ENCODE measurements at places on chromosomes 11 and 22.
A peak's percentile ranks its signal among the peaks of the same experiment; 100 is the strongest.

DNA sequence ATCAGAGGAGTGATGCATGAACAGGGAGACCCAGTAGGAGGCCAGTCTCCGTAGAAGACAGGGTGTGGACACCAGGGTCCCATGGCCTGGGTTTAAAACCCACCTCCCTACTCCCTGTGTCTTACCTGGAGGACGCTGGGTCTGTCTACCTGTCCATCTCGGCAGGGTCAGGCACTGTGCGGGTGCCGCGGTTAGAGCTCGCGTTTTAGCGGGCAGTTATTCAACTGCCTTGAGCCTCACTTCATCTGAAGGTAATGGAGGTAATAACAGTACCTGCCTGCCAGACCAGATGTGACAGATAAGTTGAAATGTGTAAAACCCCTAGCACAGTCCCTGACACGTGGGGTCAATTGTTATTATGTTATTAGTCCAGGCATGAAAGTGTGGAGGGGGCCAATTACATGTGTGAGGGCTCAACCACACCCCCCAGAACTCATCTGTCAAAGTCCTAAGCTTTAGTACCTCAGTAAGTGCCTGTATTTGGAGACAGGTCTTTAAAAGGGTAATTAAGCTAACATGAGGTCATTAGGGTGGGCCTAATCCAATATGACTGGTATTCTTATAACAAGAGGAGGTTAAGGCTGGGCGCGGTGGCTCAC lies 8.1 kb upstream of the UPK3A start:
- DNase-seq: no peak

- DNase-seq: no peak
Observed at GRCh38 chr11:44188643-44189042, 93.2 kb downstream of the EXT2 start.

GRCh38 chr11:13051257-13051656 lies 42.1 kb downstream of the RASSF10 start:
- no peak for DNase-seq

- no peak for DNase-seq
Observed at GRCh38 chr11:112366777-112367176, 106.1 kb upstream of the PLET1 start.

- DNase-seq: no peak
Observed at GRCh38 chr11:43358279-43358800, 380 bp upstream of the TTC17 start.

- no peak for DNase-seq
Observed at GRCh38 chr22:38967451-38968450, 10.3 kb downstream of the APOBEC3A start.

GRCh38 chr11:61694946-61695706 lies 14.9 kb downstream of the DAGLA start:
- no peak for DNase-seq

- DNase-seq: no peak
Observed at GRCh38 chr11:31096191-31096805, 273.2 kb downstream of the DCDC1 start.

DNA sequence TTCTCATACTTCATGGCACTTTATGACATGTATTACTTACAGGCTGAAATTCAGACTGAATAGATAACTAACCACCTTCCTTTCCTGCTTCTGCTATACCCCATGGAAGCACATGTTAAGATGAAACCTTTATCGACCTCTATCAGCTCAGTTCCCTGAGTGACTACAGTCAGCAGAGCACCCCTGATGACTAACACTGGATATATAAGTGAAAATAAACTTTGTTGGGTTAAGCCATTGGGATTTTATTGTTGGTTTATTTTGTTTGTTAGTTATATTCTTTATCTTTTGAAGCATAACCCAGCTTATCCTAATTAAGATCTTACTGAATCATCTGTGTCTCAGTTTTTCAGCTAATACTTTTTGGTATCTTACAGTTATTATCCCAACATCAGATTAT lies 23.0 kb upstream of the MAML2 start:
- no peak for DNase-seq

GRCh38 chr22:48883211-48883960 lies 944.3 kb downstream of the BRD1 start:
- DNase-seq: no peak

GRCh38 chr11:34613015-34613414 lies 7.9 kb upstream of the EHF start:
- DNase-seq: no peak

GRCh38 chr11:83011333-83012167 lies 60.1 kb downstream of the RAB30 start:
- no peak for DNase-seq

DNA sequence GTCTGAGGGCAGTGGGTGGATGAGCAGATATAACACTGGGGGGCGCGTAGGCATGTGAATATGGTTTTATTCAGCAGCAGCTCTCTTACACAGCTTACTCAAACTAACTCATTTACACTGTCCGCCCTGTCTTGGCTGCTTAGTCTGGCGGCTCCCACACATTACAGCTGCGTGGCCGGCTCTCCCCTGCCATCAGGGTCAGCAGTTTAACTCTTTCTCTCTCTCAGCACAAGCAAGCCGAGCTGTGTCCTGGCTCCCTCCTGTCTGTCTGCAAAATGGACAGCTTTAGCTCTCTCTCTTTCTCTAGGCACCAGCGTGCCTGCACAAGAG lies 1310.1 kb upstream of the RAG2 start:
- DNase-seq: no peak

DNA sequence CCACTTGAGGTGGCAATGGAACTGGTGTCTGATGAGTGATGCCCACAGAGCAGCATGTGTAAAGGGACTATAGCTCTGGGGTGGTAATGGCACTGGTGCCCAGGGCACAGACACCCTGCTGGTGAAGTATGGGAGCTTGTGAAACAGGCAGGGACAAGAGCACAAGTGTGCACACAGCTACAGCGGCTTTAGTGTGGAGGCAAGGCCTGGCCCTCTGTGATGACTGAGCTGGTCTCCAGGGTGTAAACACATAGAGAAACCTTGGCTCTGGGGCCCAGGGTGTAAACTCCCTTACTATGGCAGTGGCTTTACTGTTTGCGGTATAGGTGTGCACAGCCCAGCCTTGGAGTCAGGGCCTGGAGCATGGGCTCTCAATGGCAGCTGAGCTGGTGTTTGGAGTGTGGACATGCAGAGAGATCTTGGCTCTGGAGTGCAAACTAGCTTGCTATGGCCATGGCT lies 46.3 kb downstream of the BIRC2 start:
- no peak for DNase-seq

DNA sequence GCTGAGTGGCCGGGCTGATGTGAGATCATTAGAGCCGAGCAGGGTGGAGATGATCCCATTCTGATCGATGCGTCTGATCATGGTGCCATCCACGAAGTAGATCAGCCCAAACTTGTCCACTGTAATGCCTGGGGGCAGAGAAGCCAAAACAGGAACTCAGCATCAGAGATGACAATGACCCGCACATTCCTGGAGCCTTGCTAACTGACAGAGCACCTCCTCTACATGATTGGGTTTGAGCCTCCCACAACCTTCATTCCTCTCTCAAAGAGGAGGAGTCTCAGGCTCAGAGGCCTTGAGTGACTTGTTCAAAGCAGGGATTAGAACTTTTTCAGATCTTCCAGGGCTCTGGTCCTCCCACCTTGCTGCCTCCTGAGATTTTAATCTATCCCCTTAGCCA lies 133.7 kb upstream of the NARS2 start:
- no peak for DNase-seq

DNA sequence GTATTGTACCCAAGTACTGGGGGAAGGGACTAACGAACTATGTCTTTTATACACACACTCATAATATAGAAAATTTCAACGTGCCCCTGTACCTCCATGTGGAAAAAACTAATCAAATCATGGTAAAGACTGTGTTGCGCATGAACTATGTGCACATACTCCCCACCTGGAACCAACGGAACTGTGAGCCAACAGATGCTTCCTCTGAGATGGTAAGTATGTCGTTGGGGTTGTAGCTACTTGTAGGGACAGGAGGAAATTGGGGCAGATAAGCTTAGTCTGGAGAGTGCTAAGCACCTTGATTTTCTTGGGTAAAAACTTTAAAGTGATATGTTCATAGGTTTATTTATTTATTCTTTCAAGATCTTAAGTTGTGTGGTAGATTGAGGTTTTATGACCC lies 40.1 kb downstream of the GLYAT start:
- DNase-seq: no peak

DNA sequence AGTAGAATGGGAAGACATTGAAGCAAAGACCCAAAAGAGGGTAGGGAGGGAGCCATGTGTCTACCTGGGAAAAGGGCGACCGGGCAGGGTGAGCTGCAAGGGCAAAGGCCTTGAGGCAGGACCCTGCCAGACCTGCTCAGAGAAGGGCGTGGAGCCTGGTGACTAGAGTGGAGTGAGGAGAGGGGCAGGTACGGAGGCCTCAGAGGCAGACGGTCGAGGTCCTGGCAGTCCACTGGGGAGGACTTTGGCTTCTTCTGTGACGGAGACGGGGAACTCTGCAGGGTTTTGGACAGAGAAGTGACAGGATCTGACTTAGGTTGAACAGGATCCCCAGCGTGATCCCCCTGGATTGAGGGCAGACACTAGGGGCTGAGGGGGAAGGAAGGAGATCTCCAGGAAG lies 12.9 kb downstream of the RIBC2 start:
- DNase-seq: no peak

DNA sequence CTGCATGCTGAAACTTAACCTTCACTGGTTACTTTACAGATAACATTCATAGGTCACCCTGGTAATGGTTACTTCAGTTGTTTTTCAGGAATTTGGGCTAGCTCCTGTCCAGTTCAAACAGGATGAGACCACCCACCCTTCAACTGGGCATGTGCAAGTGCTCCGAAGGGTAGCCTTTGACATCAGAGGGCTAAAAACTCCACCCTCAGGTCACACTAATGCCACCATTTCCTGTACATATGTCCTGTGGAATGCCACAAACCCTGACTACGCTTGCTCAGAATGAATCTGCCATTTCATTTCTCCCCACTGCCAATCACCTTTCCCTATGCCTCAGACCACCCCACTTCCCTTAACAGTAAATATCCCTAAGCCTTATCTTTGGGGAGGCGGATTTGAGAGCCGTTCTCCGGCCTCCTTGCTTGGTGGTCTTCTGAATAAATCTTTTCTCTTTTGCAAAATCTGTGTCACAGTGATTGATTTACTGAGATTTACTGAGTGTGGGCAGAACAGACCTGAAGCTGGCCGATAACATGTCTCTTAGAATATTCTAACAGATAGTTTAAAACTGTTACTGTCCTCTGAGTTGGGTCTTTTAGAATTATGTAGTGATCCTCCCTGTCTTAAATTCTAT lies 25.4 kb upstream of the FXYD2 start:
- no peak for DNase-seq

DNA sequence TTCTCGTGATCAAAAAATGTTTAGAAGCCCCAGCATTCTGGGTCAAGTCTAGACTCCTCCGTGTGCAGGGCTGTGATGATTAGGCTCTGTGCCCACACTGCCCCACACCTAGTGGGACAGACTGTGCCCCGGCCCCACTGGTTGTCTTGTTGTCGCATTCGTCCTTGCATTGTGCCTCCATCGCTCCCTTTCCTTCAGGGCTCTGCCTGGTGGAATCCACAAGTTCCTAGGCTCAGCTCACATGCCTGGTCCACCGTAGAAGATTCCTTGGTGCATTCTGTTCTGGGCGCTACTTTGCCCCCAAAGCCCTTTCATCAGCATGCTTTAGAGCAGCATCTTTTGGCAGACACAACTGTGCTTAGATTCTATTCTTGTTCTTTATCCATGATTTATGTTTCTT lies 23.5 kb upstream of the THY1 start:
- DNase-seq: no peak

GRCh38 chr11:31641477-31642062 lies 132.0 kb downstream of the ELP4 start:
- DNase-seq: no peak

- DNase-seq: no peak
Observed at GRCh38 chr22:45612451-45612901, 59.2 kb upstream of the ATXN10 start.

DNA sequence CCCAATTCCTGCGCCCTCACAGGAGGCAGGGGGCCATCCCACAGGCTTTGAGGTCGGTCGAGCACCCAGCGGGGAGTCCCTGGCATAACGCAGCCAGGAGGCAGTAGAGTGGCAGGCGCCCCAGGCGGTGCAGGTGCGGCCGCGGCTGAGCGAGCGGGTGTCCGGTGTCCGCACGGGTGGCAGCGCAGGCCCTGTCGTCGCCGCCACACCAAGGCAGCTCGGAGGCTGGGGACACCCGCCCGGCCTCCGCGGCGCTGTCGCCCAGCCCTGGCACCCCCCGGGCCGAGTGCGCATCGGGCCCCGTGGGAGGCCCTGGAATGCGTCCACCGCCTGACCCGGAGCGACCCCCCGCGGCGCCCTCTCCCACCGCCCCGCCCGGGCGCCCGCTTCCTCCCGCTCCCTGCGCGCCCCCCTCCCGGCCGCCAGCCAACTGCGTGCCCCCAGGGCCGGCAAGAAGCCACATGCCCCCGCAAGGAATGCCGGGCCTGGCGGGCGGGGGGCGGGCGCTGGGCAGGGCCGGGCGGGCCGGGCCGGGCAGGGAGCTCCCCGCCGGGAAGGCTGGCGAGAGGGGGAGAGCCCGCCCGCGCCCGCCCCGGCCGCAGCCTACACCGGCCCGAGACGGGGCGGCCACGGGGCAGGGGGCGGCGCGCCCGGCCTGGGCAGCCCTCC lies 33.9 kb downstream of the PRDM11 start:
- DNase-seq: no peak

- DNase-seq: peak; percentile 40
Observed at GRCh38 chr22:42444077-42444904, 12.1 kb upstream of the NFAM1 start.

DNA sequence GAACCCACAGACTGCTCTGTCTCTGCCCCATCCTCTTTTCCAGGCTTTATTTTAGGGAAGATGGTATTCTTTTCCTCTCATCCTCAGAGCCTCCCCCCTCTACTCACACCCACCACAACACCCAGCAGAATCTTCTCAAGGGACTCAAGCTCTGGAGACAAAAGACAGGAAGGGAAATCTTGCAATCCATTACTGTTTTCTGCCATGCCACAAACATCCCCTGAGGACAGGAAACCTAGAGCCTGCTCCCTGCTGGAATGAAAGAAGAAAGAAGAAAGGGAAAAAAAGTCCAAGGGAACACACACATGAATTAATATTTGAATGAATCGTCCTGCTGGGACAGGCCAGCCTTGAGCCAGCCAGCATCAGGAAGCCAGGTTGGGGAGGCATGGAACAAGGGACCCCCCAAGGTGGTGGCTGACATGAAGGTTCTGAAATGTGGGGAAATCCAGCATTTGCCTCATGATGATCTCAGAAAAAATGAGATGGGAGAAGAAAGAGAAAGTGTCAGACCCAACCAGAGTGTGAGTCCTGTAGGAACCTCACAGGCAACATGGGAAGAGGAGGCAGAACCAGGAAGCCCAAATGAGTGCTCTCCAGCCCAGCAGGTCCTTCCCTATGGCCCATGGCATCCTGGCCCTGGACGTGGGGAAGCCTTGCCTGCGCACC lies 34.0 kb downstream of the SLCO2B1 start:
- no peak for DNase-seq

- no peak for DNase-seq
Observed at GRCh38 chr11:134041791-134042696, 26.8 kb upstream of the JAM3 start.

- DNase-seq: no peak
Observed at GRCh38 chr22:44777364-44777755, 25.0 kb downstream of the ARHGAP8 start.

DNA sequence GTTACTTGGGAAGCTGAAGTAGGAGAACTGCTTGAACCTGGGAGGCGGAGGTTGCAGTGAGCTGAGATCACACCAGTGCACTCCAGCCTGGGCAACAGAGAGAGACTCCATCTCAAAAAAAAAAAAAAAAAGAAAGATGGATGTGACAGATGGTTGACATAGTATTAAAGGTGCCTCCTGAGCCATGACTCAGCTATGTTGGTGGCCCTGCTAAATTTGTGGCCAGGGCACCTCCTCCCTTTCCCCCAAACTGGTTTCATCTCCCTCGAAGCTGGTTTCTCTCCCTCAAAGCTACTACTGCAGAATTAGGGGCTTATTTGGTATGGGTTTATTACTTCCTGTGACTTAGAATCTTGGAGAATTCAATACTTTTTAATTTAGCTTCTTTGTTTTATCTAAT lies 31.5 kb downstream of the SDHD start:
- DNase-seq: no peak

Measured in activated CD4-positive, CD25-positive, alpha-beta regulatory T cell (primary cell).